Non-pigmented ciliary epithelial cell (primary cell): ENCODE measurements at places on chromosomes 7 and 10.
A peak's percentile ranks its signal among the peaks of the same experiment; 100 is the strongest.

DNA sequence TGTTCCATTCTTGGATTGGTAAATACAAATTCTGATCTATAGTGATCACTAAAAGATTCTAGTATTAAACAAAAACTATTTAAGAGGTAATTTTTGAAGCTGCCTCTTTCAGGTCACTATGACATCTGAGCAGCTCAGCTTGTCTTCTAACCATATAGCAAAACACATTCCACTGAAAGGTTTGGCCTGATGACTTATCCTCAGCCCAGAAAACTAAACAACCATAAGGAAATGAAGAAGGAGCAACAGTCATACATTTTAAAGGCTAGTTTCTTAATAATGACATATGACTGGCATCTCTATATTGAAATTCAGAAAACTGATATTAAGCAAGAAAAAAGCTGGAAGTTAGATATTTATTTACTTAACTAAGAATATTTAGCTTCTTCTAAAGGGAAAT lies 24.6 kb downstream of the NT5C2 start:
- DNase-seq, result no peak

- no peak for DNase-seq
Observed at GRCh38 chr10:51217505-51217904, 143.2 kb downstream of the PRKG1 start.

DNA sequence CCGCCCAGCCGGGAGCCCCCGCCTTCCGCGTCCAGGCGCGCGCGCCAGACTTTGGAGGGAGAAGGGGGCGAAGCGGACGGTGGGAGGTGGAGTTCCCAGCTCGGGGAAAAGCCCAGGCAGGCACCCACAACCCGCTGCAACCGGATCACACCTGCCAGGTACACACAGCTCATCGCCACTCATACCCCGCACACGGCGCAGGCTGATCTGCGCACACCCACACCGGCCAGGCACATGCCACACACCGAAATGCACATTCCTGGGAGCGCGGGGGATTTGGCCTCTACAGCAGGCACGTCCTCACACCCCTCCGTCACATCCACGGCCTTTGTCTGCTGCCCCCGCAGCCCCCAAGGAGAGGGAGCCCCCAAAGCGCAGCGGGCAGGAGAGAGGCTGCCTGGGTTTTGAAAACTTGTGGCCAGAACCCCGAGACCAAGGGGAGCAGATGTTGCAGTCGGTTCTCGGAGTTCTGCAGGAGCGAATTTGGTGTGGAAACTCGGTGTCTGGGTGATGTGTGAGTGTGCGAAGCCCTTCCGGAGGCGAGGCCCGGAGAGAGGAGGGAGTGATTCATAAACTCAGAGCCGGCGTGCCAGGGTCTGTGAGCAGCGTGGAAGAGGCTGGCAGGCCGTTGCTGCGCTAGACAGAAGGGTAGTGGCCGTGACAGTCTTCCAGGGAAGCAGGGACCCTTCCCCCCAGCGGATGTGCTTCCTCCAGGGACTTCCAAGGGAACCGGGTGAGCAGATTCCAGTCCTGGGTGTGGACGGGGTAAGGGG lies 734 bp downstream of the CHST3 start:
- no peak for DNase-seq

DNA sequence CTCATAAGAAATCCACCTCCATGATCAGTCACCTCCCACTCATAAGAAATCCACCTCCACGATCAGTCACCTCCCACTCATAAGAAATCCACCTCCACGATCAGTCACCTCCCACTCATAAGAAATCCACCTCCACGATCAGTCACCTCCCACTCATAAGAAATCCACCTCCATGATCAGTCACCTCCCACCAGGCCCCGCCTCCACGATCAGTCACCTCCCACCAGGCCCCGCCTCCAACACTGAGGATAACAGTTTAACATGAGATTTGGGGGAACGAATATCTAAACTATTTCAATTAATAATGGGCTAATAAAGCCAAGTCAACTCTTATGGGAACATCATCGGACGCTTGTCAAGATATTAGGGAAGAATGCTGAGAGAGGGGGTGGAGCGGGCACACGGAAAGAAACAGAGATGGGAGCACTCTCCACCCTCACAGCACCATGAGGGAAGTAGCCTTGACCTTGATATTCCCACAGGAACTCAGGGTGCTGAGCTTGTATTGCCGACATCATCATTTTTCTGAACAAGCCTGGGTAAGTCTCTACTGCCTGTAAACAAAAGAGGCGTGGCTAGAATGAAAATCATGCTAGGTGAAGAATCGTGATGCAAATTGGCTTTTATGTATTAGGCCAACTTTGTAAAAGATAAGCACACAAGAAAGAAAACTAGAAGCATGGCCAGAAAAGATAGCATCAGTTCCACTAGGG lies 303.5 kb upstream of the KLF6 start:
- no peak for DNase-seq

- DNase-seq, result no peak
Observed at GRCh38 chr7:141483044-141483443, 68.2 kb upstream of the AGK start.

DNA sequence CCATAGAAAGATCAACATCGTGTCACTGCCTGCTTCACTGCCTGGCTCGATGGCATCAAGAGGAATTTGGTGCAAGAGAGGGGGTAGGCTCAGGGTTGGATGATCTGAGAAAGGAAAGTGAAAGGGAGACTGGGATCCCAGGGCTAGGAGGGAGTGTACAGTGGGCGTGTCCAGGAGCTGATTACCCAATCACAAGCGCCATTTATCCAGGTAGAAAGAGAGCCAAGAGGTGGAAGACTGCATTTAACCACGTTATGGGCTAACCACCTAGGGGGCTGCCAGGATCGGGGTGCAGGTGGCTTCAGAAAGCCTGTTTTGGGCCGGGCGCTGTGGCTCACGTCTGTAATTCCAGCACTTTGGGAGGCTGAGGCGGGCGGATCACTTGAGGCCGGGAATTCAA lies 10.3 kb downstream of the PODXL start:
- DNase-seq, result no peak

DNA sequence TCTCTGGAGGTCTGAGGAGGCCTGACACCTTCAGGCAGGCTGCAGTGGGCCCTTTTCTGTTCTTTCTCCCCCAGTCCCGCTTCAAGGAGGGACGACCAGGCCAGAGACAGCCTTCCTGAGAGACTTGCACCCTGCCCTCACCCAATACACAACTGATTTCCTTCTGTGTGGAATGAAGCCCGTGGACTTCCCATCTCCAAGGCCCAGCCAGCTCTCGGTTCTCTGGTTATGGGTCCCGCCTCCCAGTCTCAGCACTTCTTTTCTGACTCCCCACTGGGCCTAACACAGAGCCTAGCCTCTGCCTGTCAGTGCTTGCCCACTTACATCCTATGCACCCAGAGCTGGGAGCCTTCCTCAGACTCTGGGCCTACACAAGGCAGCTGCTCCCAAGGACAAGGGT lies 24.1 kb upstream of the ADCYAP1R1 start:
- DNase-seq, result no peak

DNA sequence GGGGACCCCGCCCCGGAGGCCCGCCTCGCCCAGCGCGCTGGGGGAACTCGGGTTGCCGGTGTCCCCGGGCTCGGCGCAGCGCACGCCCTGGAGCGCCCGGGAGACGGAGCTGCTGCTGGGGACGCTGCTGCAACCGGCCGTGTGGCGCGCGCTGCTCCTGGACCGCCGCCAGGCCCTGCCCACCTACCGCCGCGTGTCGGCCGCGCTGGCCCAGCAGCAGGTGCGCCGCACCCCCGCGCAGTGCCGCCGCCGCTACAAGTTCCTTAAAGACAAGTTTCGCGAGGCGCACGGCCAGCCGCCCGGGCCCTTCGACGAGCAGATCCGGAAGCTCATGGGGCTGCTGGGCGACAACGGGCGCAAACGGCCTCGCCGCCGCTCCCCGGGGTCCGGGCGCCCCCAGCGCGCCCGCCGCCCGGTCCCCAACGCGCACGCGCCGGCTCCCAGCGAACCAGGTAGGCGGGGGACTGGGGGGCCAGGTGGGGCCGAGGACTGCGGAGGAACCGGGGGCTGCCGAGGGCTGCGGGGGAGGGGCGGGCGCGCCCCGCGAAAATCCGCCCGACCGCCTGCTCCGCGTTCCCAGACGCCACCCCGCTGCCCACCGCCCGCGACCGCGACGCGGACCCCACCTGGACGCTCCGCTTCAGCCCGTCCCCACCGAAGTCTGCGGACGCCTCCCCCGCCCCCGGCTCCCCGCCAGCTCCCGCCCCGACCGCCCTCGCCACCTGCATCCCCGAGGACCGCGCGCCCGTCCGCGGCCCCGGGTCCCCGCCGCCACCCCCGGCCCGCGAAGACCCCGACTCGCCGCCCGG lies 574 bp downstream of the UTF1 start:
- no peak for DNase-seq

- no peak for DNase-seq
Observed at GRCh38 chr7:74599244-74599643, 58.3 kb upstream of the GTF2I start.

DNA sequence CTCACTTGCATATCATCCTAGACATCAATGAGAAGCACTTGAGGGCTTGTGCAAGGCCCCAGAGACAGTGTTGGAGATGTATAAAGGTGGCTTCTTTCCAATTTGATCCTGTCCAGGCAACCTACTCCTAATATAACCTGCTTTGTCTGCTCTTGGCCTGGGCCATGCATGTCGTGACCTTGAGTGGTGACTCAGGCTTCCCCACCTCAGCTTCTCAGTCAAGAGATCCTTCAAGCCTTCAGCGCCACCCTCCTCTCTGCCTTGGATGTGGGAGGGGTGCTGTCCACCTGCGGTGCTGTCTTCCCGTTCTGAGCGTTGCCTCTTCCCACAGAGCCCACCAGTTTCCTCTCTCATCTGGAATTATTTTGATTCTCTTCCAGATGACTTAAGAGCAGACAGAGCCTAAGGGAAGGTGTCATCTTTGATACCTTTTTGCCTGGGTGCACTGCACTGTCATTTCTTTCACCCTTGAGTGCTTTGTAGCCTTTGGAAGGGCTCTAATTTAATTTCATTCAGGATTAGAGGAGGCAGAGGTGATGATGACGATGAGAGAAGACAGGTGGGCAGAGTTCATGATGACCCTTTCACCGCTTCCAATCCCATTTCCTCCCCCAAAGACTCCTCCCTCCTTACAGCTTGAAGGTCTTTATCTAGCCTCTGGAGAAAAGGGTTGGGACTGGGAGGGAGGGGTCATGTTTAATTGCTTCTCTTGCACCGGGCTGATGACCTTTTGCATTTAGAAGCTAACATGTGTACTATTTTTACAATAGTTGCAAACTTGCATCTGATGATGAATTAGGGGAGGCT lies 6.9 kb downstream of the LSMEM1 start:
- no peak for DNase-seq

DNA sequence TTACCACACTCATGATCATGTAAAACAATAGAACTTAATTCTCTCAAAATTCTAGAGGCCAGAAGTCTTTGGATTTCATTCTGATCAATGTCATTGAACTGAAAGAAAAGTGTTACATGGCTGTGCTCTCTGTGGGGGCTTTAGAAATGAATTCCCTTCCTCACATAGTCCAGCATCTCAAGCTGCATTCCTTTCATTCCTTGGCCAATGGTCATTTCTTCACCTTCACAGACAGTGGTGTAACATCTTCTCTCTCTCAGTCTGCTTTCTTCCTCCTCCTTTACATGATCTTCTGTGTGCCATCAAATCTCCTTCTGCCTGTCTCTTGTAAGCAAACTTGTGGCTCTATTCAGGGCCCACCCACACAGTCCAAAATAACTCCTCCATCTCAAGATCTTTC lies 735.3 kb downstream of the SUGCT start:
- DNase-seq, result no peak

- DNase-seq, result no peak
Observed at GRCh38 chr7:41999736-42000283, 237.2 kb downstream of the GLI3 start.

GRCh38 chr7:94277236-94277635 lies 117.5 kb upstream of the COL1A2 start:
- no peak for DNase-seq

- no peak for DNase-seq
Observed at GRCh38 chr10:29619241-29619669, 15.5 kb downstream of the SVIL start.

DNA sequence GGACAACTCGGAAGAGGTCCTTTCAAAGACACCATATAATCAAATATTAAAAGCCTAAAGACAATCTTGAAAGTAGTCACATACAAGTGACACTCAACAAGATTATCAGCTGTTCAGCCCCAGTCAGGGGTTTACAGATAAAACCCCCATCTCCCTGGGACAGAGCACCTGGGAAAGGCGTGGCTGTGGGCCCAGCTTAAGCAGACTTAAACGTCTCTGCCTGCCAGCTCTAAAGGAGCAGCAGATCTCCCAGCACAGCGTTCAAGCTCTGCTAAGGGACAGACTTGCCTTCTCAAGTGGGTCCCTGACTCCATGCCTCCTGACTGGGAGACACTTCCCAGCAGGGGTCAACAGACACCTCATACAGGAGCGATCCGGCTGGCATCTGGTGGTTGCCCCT lies 18.0 kb downstream of the CDCA7L start:
- DNase-seq, result no peak

DNA sequence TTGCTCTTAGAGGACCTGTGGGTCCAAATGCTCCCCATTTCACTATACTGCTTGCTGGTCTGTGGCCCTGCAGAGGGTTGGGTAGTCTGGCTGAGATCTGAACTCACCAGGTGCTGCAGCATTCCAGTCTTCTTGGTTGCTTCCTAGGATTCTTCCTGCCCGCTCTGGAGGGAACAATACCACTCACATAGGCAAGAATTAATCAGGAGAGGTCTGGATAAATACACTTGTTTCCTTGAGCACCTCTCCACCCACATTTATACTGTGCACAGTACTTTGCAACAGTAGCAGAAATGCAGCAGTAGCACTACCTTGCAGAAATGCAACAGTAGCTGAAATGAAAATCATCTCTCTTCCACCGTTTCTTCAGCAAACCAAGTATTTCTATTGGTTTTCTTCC lies 125.3 kb downstream of the INSYN2A start:
- no peak for DNase-seq

GRCh38 chr10:32386623-32387260 lies 39.8 kb upstream of the EPC1 start:
- DNase-seq, result peak; percentile 11

- no peak for DNase-seq
Observed at GRCh38 chr10:76037531-76038155, 606.2 kb downstream of the LRMDA start.

GRCh38 chr10:17943033-17943745 lies 8.5 kb upstream of the SLC39A12 start:
- no peak for DNase-seq

- no peak for DNase-seq
Observed at GRCh38 chr7:43535031-43535451, 47.9 kb upstream of the STK17A start.

GRCh38 chr10:77158666-77159065 lies 478.9 kb downstream of the KCNMA1 start:
- DNase-seq, result no peak

DNA sequence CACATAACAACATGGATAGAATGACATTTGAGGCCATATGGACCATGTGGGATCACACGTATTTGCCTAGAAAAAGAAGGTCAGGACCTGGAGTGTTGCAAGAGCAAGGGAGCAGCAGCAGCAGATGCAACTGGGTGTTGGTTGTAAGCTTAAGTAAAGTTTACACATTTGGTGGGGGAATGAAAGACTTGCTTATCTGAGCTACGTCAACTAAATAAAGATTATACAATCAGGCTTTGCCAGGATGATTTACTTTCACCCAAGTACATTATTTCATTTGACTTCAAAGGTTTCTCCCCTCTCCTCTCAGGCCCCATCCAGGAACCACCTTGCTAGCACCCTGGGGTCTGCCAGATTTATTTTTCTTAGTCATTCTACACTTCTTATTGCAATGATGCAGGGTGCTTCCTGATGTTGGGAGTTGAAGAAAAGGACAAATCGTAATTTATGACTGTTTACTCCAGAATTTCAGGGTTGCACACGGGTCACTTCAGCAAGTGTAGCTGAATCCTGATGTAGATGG lies 591.9 kb upstream of the IGFBP3 start:
- DNase-seq, result no peak
